ENCODE measurements at places on chromosomes 1 and 21.

GRCh38 chr1:190478149-190479049 is 735 bp upstream of the BRINP3 start:
- peak; percentile 17 for DNase-seq

DNA sequence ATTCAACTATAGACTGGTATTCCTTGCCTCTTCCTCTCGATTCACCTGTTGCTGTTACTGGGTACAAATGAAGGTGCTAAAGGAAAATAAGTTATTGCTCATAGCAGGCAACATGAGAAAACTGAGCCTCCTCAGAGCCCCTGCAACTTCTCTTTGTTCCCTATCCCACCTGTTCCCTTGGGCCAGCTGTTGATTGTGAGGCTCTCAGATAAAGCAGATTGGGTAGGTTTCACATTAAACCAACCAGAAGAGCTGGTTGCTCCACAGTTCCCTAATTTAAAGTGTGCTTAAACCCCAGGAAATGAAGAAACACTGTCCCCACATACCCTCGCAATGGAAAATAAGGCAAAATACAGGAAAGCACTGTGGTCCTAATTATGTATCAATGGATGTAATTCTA is 4.8 kb downstream of the DEDD start:
- DNase-seq = no peak

GRCh38 chr1:154352245-154352580 is 26.9 kb downstream of the ATP8B2 start:
- no peak for DNase-seq

DNA sequence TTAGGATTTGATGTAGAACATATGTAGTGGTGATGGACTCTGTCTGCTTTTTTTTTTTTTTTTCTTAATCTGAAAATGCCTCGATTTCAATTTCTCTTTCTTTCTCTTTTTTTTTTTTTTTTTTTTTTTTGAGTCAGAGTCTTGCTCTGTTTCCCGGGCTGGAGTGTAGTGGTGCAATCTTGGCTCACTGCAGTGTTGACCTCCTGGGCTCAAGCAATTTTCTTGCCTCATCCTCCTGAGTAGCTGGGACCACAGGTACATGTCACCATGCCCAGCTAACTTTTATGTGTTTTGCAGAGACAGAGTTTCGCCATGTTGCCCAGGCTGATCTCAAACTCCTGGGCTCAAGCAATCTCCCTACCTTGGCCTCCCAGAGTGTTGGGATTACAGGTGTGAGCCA is 17.4 kb downstream of the MAST2 start:
- no peak for DNase-seq

- no peak for DNase-seq
Measured at GRCh38 chr21:45460011-45460565, 55.1 kb downstream of the COL18A1 start.

- peak; percentile 60 for DNase-seq
Measured at GRCh38 chr1:204726478-204726877, 40.9 kb upstream of the LRRN2 start.

Data from urothelium cell line (cell line).